ENCODE measurements at places on chromosomes 1 and 21.

- H3K27me3 ChIP-seq, result no peaks in the 10 kb centered on the region
- no peaks in the 10 kb centered on the region for H3K4me1 ChIP-seq
- H3K27ac ChIP-seq, result no peak overlapping the region
- no peaks in the 10 kb centered on the region for H3K36me3 ChIP-seq
- no peak for DNase-seq
These were observed 11.2 kb downstream of the NPHP4 start for GRCh38 chr1:5981009-5981380.

GRCh38 chr1:84245563-84245962, 55.9 kb upstream of the SAMD13 start:
- no peak overlapping the region for H3K4me3 ChIP-seq
- H3K27ac ChIP-seq, result no peak overlapping the region
- DNase-seq, result no peak
- no peaks in the 10 kb centered on the region for H3K4me1 ChIP-seq
- no peaks in the 10 kb centered on the region for H3K36me3 ChIP-seq

GRCh38 chr1:24540906-24541710, 14.8 kb upstream of the NCMAP start:
- no peak overlapping the region for H3K27ac ChIP-seq
- no peaks in the 10 kb centered on the region for H3K36me3 ChIP-seq
- no peak overlapping the region for H3K4me3 ChIP-seq

- H3K4me1 ChIP-seq, result peaks cover 6% of the 10 kb centered on the region
- DNase-seq, result no peak
- no peaks in the 10 kb centered on the region for H3K36me3 ChIP-seq
- no peaks in the 10 kb centered on the region for H3K27me3 ChIP-seq
These were observed 1.7 kb downstream of the TRPM2 start for GRCh38 chr21:44354775-44355771.

Measured in vagina (tissue), 2 donors.